ENCODE measurements at places on chromosomes 3 and 15. TPM values are rescaled to one million over a fixed set of nuclear protein-coding genes. Genes with fewer than 3 reads are reported as not detected.

The SAMMSON gene
- polyA plus RNA-seq = not detected

The STARD9 gene
- 4.5 TPM for polyA plus RNA-seq

The PAK6 gene
- polyA plus RNA-seq = 11.3 TPM

The AQP9 gene
- 0.44 TPM for polyA plus RNA-seq

The ADPGK gene
- 44.7 TPM for polyA plus RNA-seq

The PLAAT1 gene
- polyA plus RNA-seq = 4.0 TPM

The PTPRG gene
- 9.0 TPM for polyA plus RNA-seq

The RCN2 gene
- 9.7 TPM for polyA plus RNA-seq

The RHCG gene
- polyA plus RNA-seq = 4.1 TPM

The CLDN11 gene
- 7.8 TPM for polyA plus RNA-seq

The INO80 gene
- polyA plus RNA-seq = 5.4 TPM

The LOXL1 gene
- polyA plus RNA-seq = 22.5 TPM

The SPINK8 gene
- polyA plus RNA-seq = not detected

The AADACL2 gene
- 0.07 TPM for polyA plus RNA-seq

The CAMP gene
- polyA plus RNA-seq = 0.56 TPM

The MTFMT gene
- polyA plus RNA-seq = 6.4 TPM

The GCNT3 gene
- polyA plus RNA-seq = 0.03 TPM

The EPHB3 gene
- polyA plus RNA-seq = 1.2 TPM

The TMEM266 gene
- polyA plus RNA-seq = 6.4 TPM
